Natural killer cell treated with Interleukin-12 subunit alpha and Interleukin-12 subunit beta and Interleukin-15 and Interleukin-18, amount 100 ng/mL, for 72 hours (primary cell): ENCODE measurements at places on chromosomes 3 and 15. TPM values are rescaled to one million over a fixed set of nuclear protein-coding genes. Genes with fewer than 3 reads are reported as not detected.

The SMCO1 gene
- total RNA-seq = not detected

GRCh38 chr15:48470096-48470495 lies 138.9 kb downstream of the DUT start:
- no peak for DNase-seq

GRCh38 chr15:77959432-77959879 lies 118.1 kb downstream of the TBC1D2B start:
- DNase-seq = peak; percentile 77

DNA sequence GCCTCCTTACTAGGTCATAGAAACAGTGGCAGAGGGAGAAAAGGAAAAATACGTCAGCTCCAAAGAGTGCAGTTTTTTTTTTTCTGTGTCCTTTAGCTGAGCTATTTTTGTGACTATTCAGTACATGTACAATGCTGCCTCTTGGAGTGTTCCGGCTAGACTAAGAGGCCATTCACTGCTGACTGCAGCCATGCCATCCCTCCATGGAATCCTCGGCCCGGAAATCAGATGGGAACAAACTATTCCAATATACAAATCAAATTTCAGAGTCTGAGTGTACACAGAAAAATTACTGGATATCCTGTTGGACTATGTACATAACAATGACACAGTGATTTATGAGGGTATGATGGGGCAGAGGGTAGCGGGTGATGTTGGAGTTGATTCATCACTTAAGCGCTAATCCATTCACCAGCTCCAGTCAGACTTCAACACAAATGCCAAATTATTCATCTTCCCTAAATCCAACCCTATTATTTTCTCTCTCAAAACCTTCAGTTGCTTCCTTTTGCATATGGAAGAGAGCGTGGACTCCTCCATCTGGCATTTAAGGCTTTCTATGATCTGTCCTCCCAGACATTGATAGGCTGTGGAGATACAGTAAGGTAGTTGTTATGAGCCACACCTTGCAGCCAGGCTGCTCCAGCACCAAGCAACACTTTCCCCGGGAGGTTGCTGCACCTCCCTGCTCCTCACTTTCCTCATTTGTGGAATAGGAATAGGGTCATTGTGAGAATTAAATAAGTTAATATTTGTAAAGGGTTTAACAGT lies 109.1 kb downstream of the LPP start:
- no peak for DNase-seq

GRCh38 chr3:134381076-134381475 lies 6.8 kb upstream of the AMOTL2 start:
- no peak for DNase-seq

The PLCL2 gene
- 12.5 TPM for total RNA-seq

GRCh38 chr3:31142139-31142538 lies 247.7 kb upstream of the GADL1 start:
- no peak for DNase-seq

- DNase-seq = no peak
Observed at GRCh38 chr3:183966361-183966791, 51.3 kb downstream of the ABCC5 start.

The CDHR4 gene
- total RNA-seq = not detected

DNA sequence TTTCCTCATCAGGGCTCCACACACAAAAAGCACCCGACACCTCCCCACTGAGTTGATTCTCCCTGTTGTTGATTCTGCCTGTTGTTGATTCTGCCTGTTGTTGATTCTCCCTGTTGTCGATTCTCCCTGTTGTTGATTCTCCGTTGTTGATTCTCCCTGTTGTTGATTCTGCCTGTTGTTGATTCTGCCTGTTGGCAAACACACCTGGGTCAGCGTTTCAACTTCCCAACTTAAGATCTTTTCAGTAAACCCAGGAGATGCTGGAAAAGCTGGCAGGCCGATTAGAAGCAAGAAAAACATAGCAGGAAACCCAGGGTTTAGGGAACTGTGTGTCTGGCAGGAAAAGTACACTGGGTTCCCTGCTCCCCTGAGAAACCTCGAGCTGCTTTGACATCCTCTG lies 47.9 kb downstream of the TNK2 start:
- DNase-seq = no peak

DNA sequence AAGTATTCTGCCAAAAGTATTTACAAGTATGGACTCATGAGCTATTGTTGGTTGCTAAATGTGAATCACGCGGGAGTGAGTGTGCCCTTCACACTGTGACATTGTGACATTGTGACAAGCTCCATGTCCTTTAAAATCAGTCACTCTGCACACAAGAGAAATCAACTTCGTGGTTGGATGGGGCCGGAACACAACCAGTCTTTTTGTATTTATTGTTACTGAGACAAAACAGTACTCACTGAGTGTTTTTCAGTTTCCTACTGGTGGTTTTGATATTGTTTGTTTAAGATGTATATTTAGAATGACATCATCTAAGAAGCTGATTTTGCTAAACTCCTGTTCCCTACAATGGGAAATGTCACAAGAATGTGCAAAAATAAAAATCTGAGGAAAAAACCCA lies 30.3 kb downstream of the SYNM start:
- DNase-seq = no peak

DNA sequence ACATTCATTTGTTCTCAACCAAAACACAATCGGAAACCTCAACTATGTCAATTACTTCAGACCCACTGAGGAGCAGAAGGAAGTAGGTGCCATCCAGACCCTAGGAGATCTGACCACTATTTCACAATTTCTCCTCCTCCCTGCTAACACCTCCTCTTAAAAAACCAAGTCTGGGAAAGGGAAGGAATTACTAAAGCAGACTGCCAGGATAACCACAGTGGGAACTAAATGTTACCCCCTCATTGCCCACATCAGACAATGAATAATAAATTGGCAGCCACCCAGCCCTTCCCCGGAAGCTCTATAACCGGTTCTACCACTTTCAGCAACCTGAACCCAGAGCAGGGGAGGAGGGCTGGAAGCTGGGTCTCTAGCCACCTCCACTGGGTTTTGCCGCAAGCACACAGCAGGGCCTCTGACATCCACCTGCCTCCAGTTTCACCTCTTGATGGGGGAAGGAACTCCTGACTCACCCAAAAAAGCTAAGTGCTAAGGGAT lies 17.6 kb downstream of the C15orf62 start:
- DNase-seq = peak; percentile 45

GRCh38 chr15:56929933-56930332 lies 11.5 kb downstream of the TCF12 start:
- no peak for DNase-seq

- DNase-seq = no peak
Observed at GRCh38 chr3:117681619-117682018, 972.0 kb downstream of the TUSC7 start.

The BCL2A1 gene
- 40.0 TPM for total RNA-seq

The FAM3D gene
- total RNA-seq = not detected

The TBCCD1 gene
- total RNA-seq = 21.8 TPM

- DNase-seq = no peak
Observed at GRCh38 chr15:96867992-96868391, 537.5 kb downstream of the NR2F2 start.

GRCh38 chr15:55344206-55344605 lies 25.2 kb downstream of the PIGB start:
- no peak for DNase-seq

GRCh38 chr3:123263941-123264340 lies 62.2 kb downstream of the SEC22A start:
- DNase-seq = no peak

DNA sequence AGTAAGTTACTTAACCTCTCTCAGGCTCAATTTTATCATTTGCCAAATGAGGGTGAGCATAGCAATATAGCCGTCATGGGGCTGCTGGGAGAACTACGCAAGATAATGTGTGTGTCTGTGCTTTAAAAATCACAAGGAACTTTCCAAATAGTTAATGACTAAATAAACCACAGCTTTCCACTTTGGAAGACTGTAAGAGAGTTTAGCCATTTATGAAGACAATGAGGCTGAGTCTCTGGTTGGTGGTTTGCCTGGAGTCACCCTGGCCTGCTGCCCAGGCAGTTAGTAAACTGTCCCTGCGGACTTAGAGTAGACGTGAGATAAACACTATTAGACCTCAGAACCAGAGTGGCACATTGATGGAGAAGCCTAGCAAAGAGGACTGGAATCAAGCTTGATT lies 357.7 kb downstream of the CLSTN2 start:
- DNase-seq = no peak

The ZNF502 gene
- total RNA-seq = 1.8 TPM

- no peak for DNase-seq
Observed at GRCh38 chr15:79440355-79440908, 8.3 kb downstream of the MINAR1 start.

- no peak for DNase-seq
Observed at GRCh38 chr3:66703501-66703900, 202.7 kb upstream of the LRIG1 start.

The AP3B2 gene
- total RNA-seq = 1.4 TPM

DNA sequence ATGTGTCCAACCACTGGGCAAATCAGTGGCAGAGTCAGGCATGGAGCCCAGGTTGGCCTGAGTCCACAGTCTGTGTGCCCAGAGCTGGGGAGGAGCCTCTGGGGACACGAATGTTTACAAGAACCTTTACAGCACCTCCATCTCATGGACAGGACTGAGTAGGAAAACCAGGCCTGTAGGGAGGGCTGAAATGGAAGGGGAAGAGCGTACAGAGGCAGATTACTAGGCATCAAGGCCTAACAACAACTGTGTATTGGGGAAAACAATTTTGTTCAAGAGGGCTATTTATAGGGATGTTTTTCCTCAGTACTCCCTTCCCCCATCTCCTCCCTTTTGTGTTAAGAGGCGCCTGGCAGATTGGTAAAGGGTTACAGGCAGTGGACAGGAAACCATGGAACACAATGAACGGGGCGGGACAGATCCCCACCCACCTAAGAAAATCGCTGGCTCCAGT lies 15.1 kb upstream of the ARHGAP31 start:
- DNase-seq = no peak

GRCh38 chr3:187568171-187568570 lies 102.0 kb downstream of the SST start:
- no peak for DNase-seq

DNA sequence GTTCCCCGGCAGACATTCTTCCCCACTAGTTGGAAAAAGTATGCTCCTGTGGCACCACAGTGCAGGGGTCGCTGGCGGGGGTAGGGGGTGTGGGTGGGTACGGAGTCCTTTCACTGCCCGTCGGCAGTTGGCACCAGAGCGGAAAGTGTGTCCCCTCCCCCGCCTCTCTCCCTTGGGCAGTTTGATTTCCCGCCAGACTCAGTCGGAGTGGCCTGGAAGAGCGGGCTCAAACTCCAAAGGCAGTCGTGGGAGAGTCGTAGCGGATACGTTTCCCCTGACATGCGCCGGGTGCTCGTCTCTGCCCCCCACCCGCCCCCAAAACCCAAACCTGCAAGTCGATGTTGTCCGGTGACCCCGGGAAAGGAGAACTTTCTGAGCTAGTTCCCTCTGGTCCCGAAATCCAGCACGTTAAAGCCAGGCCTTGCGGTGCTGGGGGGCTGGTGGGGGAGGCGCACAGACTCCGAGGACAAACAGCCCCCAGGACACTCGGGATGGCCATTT lies 4.4 kb upstream of the FOXB1 start:
- DNase-seq = no peak

- DNase-seq = peak; percentile 38
Observed at GRCh38 chr3:195077611-195078540, 193.1 kb downstream of the XXYLT1 start.

The DISP2 gene
- total RNA-seq = 0.25 TPM
